AML-193 (cell line): ENCODE measurements at places on chromosomes 6 and 20.

- DNase-seq = no peak
These were observed 378.2 kb upstream of the ARID1B start for GRCh38 chr6:156398966-156399365.

- DNase-seq = no peak
These were observed 24.9 kb downstream of the ITCH start for GRCh38 chr20:34388000-34388399.

- no peak for DNase-seq
These were observed 122.7 kb downstream of the GMPR start for GRCh38 chr6:16361121-16361520.

DNA sequence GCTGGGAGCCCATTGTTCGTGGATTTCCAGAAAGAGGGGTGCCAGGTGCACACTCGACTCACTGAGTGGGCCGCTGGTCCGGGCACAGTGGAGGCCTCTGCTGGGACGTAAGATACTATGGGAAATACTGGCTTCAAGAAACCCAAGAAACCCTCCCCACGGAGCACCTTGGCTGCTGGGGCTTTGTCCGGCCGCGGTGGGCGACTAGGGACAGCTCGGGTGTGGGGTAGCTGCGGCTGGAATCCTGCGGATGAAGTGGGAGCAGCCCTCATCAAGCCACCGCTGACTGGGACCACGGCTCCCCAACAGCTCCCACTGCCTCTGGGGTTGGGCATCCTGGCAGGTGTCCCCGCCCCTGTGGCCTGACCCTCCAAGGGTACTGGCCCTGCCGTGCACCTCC is 69.5 kb upstream of the GATA5 start:
- DNase-seq = no peak

GRCh38 chr6:170051229-170052172 is 239.4 kb downstream of the DLL1 start:
- DNase-seq = no peak

DNA sequence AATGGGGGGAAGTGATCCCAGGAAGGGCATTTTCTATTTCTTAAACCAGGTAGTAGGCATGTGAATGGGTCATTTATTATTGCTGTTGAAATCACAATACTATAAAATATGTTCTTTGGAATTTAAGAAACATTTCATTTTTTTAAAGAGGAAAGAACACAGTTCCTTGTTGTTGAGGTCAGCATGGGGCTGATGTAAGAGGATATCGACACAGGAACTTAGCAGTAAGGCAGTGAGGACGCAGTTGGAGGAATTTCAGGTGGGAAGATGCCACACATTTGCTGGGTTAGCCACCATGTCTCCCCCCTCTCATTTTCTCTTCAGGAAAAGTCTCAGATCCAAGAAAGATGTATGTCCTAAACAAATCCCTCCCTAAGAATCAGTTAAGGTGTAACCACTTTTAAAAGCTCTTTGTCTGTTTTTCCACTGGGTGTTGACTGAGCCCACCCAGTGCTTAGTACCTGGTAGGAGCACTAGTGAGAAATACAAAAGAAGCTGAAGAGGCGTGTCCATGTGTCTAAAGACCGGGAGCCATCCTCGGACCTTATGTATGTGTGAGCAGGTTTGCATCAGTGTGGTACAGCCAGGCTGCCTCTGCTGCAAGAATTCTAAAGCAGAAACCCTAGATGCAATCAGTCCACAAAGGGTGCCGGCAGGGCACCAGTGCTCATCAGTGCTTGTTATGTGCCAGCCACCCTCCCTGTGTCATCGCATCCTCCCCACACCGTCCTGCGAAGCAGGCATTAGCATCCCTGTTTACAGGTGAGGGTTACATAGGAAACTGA is 98.9 kb downstream of the TCP11 start:
- DNase-seq = peak; percentile 51

GRCh38 chr20:9100691-9101090 is 31.8 kb downstream of the PLCB4 start:
- no peak for DNase-seq

DNA sequence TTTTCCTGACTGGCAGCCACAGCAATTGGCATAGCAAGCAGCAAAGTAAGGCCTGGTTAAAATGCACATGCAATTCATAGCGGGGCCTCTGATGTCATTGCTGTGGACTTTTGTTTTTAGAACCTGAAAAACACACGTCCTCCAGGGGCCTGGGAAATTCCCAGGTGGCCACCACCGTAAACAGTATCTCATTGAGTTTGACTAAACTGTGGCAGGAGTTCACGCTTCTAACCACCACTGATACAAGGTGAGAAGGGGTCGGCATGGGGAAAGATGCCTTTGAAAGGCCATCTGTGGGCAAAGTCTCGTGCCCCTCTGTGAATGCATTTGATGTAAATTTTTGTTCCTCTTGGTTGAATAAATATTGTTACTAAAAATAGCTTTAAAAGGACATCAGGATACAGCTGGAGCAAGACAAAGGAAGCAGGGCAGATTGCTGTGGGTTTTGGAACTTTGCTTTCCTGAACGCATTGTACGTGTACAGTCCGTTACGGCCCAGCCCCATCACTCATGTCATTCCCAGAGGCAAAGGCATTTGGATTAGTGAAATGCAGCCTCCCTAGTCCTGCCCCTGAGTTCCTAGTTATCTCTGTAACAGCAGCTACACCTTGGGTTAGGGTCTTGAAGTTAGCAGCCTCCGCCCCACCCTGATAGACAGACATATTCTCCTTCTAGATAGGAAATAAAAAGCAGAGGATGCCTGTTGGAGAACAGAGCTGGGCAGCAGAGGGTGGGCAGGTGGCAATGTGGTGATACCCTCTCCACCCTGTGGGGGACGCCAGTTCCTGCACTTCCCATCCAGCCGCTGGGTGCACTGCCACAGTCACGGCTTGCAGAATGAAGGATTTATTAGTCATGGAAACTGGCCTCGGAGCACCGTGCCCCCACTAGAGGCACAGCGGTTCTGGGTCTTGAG is 80.3 kb downstream of the ZDHHC14 start:
- no peak for DNase-seq

DNA sequence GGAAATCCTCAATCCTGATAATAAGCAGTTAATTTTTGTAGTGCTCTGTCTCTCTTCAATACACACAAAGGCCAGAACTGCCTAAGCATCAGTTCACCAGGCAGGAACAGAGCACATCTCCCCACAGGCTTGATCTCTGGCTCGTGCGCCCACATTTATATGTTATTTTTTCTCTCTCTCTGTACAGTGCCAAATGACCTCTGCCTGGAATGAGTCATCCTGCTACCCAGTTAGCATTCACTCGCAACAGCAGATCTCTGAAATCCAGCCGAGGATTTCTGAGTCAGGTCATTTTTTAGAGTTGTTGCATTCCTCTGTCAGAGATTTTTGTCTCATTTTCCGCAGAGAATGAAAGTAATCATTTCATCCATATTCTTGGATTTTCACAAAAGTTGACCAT is 107.1 kb downstream of the COL12A1 start:
- no peak for DNase-seq

DNA sequence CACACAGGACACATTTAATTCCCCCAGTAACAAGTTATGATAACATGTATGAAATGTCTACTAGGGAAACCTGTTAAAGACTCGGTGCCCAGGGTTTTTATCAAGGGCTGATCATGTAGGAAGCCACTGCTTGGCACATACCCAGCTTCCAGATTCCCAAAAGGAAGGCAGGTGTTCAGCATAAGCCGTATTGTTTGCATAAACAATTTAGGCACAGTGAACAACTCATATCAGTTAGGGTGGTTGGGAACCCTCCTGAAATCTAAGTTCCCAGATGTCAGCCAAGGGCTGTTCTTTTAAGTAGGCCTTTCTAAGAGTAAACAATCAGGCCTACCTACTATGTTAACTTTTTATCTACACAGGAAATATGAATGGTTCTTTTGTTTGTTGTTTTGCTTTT is 74.1 kb downstream of the ASXL1 start:
- DNase-seq = no peak

- no peak for DNase-seq
These were observed 42.7 kb downstream of the REPS1 start for GRCh38 chr6:138945354-138945753.

DNA sequence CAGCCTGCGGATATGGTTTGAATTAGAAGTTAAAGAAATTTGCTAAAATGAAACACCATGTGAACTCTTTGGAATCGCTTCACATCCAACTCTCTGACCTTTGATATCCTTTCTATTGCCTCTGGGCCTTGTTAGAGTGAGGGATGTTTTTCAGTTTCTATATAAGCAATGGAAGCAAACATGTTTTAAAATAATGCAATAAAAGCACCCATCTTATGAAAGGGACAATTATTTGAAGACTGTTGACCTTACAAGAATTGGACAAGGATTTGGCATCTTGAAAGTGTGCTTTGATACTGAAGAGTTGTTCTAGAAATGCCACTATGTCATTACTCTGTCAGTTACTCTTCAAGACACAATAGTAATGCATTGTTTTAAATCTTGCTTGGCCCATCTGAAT is 221.4 kb downstream of the PLCB4 start:
- no peak for DNase-seq

DNA sequence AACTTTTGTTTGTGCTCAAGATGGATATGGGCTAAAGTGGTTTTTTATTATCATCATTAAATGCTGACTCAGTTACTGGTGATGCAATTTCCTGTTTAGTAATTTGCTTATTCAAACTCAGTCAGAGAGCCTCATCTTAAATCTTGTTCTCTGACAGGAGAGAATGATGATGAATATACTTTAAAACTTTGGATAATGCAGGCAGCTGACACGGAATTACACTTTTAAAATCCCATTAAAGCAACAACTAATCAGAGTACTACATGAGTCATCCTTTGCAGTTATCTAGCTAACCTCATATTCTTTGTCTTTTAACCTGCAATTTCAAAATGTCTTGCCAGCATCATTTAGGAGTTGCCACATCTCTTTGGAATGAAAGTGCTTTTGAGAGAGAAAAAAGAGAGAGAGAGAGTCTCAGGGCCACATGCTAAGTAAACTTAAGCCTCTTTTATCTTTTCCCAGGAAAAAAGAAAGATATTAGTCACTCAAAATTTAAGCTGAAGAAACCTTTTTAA is 9.2 kb upstream of the C6orf141 start:
- no peak for DNase-seq

DNA sequence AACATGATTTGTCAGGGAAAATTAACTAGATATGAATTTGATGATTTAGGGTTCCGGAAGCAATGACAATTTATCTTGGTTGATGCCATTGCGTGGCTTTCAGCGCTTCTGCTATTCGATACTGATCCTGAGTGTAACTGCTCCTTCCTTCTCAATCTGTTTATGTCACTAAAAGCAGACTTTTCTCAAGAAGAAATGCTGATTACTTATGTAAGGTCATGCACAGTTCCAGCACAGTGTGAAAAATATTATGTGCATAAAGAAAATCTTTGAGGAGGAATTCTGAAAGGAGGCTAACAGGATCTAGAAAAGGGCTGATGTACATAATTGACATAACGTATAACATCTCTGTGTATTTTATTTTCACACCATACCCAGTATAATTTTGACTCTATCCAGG is 336.6 kb downstream of the PACRG start:
- DNase-seq = no peak

- DNase-seq = no peak
These were observed 842 bp downstream of the SLC25A27 start for GRCh38 chr6:46653439-46654195.

GRCh38 chr20:38355161-38356012 is 9.1 kb downstream of the LBP start:
- no peak for DNase-seq

- no peak for DNase-seq
These were observed 370.9 kb upstream of the SOX4 start for GRCh38 chr6:21222656-21223055.

DNA sequence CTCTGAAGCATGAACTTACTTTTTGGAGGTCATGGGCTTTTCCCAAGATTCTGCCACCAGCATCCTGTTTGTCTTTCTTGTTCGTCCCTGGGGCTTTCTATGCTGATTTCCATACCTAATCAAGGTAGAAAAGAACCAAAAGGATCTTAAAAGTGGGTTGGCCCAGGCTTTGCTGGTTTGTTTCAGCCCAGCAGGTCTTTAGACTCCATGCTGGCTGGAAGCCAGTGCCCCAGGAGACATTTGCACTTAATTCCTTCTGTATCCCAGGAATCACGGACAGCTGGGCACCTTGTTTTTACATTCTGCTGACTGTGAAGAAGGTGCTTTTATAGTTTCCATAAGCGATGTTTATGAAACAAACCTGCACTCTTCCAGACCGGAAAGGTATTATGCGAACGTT is 195.9 kb downstream of the CDH4 start:
- DNase-seq = no peak

GRCh38 chr20:12093057-12093796 is 175.5 kb downstream of the BTBD3 start:
- peak; percentile 78 for DNase-seq

DNA sequence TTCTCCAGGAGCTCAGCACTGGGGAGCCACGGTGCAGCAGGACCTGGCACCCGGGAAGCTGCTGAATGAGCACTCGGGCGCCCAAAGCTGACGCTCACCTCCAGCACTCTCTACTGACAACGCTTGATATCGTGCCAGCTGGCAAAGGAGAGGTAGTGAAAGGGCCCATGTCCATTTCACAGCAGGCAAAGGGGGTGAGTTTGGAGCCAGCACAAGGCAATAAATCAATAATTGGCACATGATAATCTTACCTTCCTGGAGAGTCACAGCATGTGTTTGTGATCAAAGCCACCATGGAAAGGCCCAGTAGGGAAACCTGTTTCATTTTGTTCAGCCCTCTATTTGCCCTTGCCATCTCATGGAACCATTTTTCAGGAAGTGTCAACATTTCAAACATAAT is 23.3 kb upstream of the SMIM26 start:
- DNase-seq = no peak

GRCh38 chr20:8246153-8246552 is 114.1 kb downstream of the PLCB1 start:
- DNase-seq = no peak

DNA sequence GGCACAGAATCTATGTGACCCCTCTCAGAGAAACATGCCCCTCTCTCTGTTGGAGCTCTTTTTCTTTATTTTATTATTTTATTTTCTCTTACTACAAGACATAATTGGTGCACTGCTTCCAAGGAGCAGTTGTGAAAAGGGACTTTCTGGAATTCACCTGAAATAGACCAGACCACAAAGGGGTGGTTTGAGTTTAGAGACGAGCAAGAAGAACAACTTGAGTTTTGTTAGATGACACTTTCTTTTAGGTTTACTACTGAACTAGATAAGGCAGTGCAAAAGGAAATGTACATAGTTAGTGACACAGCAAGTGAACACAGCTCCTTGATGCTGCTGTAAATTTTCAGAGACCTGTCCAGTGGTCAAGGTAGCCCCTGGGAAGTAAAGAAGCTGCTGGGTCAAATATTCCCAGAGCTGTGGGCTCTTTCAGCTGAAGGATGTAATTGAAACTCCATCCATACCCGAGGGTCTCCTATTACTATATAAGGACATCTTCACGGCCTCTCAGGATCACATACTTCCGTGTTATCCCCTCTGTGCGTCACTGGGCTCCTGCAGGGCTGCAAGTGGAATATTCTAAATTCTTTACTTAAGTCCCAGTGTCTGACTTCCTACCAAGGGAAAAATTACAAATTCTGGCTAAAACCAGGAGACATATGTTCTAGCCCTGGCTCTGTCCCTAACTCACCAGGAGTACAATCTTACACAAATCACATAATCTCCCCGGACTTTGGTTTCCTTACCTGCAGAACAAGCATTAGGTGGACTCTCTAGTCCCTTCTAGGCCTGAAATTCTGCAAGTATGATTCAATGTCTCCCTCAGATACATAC is 69.1 kb upstream of the ADTRP start:
- no peak for DNase-seq
